ENCODE measurements at places on chromosomes 12 and 14. TPM values are rescaled to one million over a fixed set of nuclear protein-coding genes. Genes with fewer than 3 reads are reported as not detected.

GRCh38 chr14:86782092-86782580, 1210.8 kb downstream of the GALC start:
- no peak overlapping the region for H3K27ac ChIP-seq
- no peak overlapping the region for H3K4me3 ChIP-seq
- no peaks in the 10 kb centered on the region for H3K27me3 ChIP-seq
- DNase-seq: no peak
- no peaks in the 10 kb centered on the region for H3K36me3 ChIP-seq
- no peaks in the 10 kb centered on the region for H3K4me1 ChIP-seq

- H3K27ac ChIP-seq: no peak overlapping the region
- H3K36me3 ChIP-seq: no peaks in the 10 kb centered on the region
- peaks cover 3% of the 10 kb centered on the region for H3K27me3 ChIP-seq
- H3K4me1 ChIP-seq: peaks cover 13% of the 10 kb centered on the region
Measured at GRCh38 chr14:23153851-23154796, 29.3 kb downstream of the SLC7A8 start.

- H3K27ac ChIP-seq: no peak overlapping the region
- H3K27me3 ChIP-seq: no peaks in the 10 kb centered on the region
- H3K4me3 ChIP-seq: no peak overlapping the region
- H3K4me1 ChIP-seq: peaks cover 2% of the 10 kb centered on the region
- no peak for DNase-seq
- H3K36me3 ChIP-seq: no peaks in the 10 kb centered on the region
Measured at GRCh38 chr12:76711241-76711640, 52.7 kb upstream of the ZDHHC17 start.

FOXG1 gene
- not detected for total RNA-seq

SCYL2 gene
- total RNA-seq: 26.7 TPM

Data from activated CD4-positive, alpha-beta memory T cell treated with anti-CD3 and anti-CD28 coated beads for 36 hours (primary cell).